HCT116 (cell line): ENCODE measurements at places on chromosomes 6 and 20. TPM values are rescaled to one million over a fixed set of nuclear protein-coding genes. Genes with fewer than 3 reads are reported as not detected.

The GGT7 gene
- 9.4 TPM for total RNA-seq

The PLAGL2 gene
- 18.3 TPM for total RNA-seq

The KIF6 gene
- total RNA-seq = not detected

The ATP6V1G2 gene
- 1.8 TPM for total RNA-seq

The PLAGL1 gene
- total RNA-seq = 35.6 TPM

The FOXA2 gene
- total RNA-seq = 0.10 TPM

The HRH3 gene
- not detected for total RNA-seq

The PRELID3B gene
- total RNA-seq = 129 TPM

The GHRH gene
- total RNA-seq = not detected

The SLC22A3 gene
- 0.07 TPM for total RNA-seq

The C20orf204 gene
- total RNA-seq = 2.5 TPM

The FAM217B gene
- total RNA-seq = 8.1 TPM

The TRIM31 gene
- total RNA-seq = not detected

The MYL9 gene
- 49.3 TPM for total RNA-seq

The MLN gene
- not detected for total RNA-seq

The SLC13A3 gene
- total RNA-seq = not detected

The COL9A3 gene
- total RNA-seq = 29.7 TPM

The KCNQ5 gene
- not detected for total RNA-seq

The GTSF1L gene
- not detected for total RNA-seq

The POPDC3 gene
- 10.1 TPM for total RNA-seq

The BMP7 gene
- total RNA-seq = 7.0 TPM

The MYBL2 gene
- 92.1 TPM for total RNA-seq
